ENCODE measurements at places on chromosomes 5 and 9.

DNA sequence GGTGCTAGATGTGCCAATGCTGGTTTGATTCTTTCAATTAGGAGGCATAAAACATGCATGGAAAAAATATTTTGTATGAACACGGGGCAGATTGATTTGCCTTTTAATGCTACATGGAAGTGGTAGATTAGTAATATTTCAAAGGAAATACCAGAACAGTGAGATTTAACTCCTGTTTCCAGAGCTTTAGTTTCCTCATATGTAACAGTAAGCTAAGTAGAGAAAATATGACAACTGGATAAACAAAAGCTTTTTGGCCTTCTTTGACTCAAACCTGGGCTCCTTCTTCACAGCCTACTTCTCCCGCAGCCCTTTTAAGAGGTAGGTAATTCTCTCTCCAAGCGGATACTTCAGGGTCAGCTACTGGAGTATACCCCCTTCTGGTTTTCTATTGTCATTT lies 254.2 kb upstream of the TRPC7 start:
- no peak for DNase-seq

DNA sequence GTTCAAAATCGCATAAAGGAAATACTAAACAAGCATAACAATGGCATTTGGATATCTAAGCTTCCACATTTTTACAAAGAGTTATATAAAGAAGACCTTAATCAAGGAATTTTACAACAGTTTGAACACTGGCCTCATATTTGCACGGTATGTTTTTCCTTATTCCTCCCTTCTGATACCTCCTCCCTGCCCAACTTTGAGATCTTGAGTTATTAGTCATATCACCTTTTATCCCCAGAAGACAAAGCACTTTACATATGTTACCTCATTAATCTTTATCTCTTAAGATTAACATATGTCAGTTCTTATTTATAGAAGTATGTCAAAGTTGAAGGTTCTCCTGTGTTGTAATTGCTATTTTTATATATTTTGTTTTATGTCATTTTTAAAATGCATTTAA lies 29.8 kb downstream of the TDRD7 start:
- no peak for DNase-seq

DNA sequence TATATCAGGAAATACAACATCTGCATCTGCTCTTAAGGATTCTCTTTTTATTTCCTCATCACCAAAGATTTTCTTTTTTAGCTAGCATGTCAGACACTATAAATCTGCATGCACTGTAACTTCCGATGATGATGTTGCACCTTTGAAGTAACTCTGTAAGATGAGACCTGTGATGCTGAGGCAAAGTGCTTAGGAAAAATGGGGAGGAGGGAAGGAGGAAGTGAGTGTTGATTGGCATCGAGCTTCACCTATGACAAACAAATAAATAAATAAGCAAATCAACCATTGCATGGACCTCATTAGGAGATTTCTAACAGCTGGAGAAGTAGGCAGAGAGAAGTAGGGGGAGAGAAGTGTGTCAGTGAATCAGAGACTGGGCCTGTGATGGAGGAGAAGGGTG lies 52.6 kb downstream of the ENC1 start:
- DNase-seq, result no peak

GRCh38 chr9:81557452-81558090 lies 131.8 kb downstream of the TLE1 start:
- no peak for DNase-seq

- no peak for DNase-seq
Measured at GRCh38 chr5:113150221-113150620, 173.6 kb downstream of the DCP2 start.

- DNase-seq, result no peak
Measured at GRCh38 chr5:171578049-171578828, 158.8 kb downstream of the FGF18 start.

GRCh38 chr9:86741311-86742208 lies 205.7 kb downstream of the GAS1 start:
- no peak for DNase-seq

GRCh38 chr5:14655146-14655741 lies 9.3 kb upstream of the OTULIN start:
- DNase-seq, result no peak

- no peak for DNase-seq
Measured at GRCh38 chr5:91211997-91212713, 171.0 kb downstream of the ARRDC3 start.

- DNase-seq, result no peak
Measured at GRCh38 chr5:157626831-157627230, 25.4 kb downstream of the SOX30 start.

- no peak for DNase-seq
Measured at GRCh38 chr9:14782286-14783051, 59.9 kb upstream of the CER1 start.

- no peak for DNase-seq
Measured at GRCh38 chr5:173236531-173237142, 1.6 kb upstream of the NKX2-5 start.

DNA sequence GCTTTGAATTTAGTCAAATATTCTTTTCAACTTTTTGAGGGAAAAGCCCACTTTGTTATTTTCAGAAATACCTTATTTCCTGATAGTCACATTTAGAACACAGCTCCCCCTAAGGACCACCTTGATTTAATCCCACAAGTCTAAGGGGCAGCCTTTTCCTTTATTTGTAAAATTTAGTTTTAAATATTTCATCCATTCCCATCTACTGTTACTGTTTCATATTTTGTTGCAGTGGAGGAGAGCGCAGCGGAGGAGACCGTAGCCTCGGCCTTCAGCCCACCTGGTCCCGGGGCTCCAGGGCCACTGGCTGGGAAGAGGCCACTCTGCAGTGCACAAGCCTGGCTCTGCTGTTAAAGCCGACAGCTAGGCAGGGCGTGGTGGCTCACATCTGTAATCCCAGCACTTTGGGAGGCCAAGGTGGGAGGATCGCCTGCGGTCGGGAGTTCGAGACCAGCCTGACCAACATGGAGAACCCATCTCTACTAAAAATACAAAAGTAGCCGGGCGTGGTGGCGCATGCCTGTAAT lies 19.6 kb downstream of the LPCAT1 start:
- DNase-seq, result no peak

DNA sequence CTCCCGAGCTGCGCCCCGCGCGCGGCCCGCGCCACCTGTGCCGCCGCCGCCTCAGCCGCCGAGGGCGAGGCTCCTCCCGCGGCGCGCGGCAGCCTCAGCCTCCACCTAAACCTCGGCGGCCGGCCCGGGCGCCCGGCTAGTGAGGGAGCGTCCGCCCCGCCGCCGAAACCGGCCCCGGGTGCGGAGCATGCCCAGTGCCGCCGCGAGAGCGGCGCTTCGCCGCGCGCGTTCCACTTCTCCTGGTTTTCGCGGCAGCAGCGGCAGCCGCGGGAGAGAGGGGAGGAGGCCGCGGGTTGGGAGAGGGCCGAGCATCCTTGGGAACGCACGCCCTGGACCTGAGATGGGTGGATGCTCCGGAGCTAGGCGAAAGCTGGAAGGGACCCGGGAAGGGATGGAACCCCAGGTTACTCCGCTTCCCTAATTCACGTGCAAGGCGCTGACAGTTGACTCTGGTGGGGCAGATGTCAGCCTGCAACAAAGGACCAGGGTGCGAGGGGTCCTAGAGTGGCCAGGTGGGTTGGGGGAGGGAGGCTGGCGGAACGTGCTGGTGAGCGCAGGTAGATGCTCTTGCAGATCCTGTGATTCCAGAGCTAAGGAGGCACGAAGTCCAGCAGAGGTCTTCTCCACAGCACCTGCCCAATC lies at the start of gene CTNND2:
TSS of gene CTNND2 (minus strand) at position 182 of the 642 bp plus-strand sequence. CDS start 593 bp downstream, outside the sequence.
- no peak for DNase-seq

GRCh38 chr5:134825212-134825611 lies 20.6 kb upstream of the C5orf24 start:
- no peak for DNase-seq

Measured in activated CD8-positive, alpha-beta memory T cell treated with anti-CD3 and anti-CD28 coated beads for 48 hours (primary cell).